8988T (cell line): ENCODE measurements at places on chromosomes 1 and 21.

DNA sequence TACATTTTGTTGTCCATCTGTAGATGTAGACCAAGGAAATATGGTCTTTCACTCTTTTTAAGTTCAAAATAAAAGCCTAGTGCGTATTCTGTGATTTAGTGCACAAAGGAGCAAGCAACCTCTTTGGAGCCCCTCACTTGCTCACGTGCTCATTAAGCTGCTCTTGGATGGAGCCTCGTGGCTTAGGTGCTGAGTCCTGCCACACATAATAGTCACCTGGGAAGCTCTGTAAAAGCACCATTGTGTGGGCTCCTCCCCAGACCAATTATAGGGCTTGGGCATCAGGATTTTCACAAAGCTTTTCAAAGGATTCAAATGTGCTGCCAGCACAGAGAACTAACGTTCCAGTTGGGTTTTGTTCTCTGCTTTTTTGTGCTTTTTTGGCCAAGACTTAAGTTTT lies 85.0 kb downstream of the PCP4 start:
- no peak for DNase-seq

DNA sequence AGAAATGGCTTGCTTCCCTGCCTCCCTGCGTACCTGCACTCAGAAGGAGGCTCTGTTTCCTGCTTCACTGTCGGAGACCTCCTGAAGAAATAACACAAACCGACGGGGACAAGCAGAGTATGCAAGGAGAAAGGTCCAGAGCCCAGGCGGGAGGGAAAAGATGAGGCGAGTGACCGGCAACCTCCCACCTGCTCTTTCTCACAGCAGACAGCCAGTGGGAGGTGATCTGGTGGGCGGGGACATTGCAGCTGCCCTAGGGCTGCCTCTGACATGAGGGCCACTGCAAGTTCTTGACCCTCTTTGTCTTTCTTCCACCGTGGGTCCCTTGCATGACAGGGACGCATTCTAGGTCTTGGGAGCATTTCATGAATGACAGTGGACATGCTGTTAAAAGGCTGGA lies 368.2 kb downstream of the CAMTA1 start:
- DNase-seq = no peak

DNA sequence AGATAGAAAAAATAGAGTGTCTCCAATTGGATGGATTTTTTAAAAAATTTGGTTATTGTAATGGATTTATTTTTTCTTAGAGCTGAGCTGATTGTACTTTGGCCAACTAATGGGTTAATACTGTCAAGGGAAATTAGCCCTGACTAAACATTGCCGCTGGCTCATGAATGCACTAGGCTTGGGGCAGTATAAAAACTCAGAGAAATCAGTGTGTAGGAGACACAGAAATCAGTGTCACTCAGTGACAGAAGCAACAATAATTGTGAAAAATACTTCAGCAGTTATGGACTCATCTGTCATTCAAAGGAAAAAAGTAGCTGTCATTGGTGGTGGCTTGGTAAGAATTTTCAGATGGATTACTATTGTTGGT lies at the start of gene KMO:
KMO (plus strand) TSS at position 217 of the 370 bp plus-strand sequence; CDS start at position 284, 67 bp downstream.
- no peak for DNase-seq

DNA sequence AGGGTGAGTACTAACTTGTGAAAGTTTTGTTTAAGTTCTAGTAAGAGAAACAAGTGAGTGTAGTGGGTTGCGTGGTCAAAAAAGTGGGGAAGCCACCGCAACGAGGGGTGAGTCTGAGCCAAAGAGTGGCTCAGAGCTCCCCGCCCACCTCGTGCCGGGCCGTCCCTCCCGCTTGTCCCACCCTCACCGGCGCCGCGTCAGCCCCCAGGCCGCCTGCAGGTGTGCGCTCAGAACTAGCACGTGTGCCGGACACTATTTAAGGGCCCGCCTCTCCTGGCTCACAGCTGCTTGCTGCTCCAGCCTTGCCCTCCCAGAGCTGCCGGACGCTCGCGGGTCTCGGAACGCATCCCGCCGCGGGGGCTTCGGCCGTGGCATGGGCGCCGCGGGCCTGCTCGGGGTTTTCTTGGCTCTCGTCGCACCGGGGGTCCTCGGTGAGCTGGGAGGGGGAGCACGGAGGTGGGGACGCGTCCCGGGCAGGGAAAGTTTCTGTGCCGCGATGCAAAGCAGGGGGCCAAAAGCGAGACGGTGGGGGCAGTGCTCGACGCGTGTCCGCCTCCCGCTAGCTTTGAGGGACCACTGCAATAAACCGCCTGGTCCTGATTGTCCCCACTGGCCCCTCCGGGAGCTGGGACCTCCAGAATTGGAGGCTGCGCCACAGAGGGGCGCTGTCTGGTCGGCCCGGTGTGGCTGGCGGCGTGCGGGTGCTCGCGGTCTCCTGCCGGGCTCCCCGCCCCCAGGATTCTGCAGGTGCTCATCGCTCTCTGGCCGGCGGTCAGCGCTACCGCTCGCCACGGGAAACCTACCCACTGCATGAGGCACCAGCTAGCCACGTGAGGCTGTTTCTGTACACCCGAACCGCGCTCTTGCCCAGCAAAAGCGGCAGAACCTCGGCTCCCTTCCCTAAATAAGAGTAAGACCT lies at the start of gene CR2:
CR2 (plus strand) TSS at position 283 of the 919 bp plus-strand sequence; CDS start at position 374, 91 bp downstream.
- DNase-seq = no peak

DNA sequence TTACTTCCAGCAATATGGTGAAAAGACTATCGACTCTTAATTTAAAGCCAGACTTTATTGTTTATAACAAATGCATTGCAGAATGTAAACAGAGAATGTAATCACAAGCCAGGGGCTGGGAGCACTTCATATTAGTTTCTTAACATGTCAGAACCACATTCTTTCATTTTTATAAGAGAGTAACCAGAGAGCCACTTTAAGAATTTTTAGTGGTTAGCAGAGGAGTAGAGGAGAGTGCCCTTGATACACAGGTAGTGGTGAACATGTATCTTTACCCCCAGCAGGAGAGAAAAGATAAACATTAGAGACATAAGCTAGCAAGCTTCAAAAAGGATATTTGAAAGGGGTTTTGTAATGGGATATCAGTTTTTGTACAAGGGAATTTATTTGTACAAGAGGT lies 11.1 kb downstream of the AMY2B start:
- no peak for DNase-seq

GRCh38 chr1:7516341-7516740 lies 254.8 kb upstream of the VAMP3 start:
- DNase-seq = no peak

GRCh38 chr1:92029241-92029922 lies 403 bp upstream of the EPHX4 start:
- DNase-seq = no peak

- DNase-seq = no peak
Observed at GRCh38 chr1:172138634-172139033, 281.9 kb upstream of the C1orf105 start.

DNA sequence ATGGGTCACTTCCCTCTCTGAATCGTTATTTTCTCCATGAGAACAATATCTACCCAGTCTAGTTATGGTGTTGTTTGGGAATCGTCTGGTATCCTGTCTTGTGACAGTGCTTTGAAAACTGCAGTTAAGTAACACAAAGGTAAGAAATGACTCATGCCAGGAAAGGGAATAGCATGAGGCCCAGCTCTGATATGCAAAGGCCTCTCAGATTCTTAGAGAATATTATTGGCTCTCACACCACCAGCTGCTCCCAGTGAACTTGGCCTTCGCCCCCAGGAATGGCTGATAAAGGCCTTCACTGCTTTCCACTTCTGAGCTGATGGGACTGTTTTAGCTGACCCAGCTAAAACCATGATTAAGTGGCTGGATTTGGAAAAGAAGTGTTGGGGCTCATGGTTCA lies 27.1 kb downstream of the NEK2 start:
- DNase-seq = no peak

DNA sequence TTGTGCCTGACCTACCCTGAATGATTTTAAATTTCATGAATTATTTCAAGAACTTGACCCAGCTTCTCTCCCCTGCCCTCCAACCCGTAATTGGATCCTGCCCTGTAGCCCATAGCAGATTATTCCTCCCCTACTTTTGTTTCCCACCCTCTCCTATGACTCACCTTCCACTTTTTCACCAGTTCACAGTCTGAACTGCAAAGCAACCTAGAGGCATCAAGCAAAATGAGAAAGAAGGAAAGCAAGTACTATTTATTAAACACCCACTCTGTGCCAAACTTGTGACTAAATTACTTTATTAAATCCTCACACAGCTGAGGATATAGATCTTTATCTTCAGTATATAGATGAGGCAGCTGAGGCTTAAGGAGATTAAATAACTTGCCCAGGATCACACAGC lies 20.7 kb upstream of the IKBKE start:
- no peak for DNase-seq

DNA sequence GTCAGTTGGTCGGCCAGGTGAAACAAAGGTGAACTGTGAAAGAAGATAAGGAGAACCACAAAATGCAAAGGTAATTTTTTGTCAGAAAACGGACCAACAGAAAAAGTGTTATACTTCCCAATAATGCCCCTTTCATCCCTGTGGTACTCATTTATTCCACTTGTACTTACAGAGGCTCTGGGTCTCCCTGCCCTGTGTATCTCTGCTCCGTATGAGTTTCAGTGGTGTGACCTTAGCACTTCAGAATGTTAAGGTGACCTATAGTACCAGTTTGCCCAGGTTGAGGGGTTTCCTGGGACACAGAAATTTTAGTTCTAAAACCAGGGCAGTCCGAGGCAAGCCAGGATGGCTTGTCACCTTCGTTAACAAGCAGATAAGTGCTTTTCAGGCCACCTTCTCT lies 254.8 kb downstream of the OLFM3 start:
- DNase-seq = no peak

DNA sequence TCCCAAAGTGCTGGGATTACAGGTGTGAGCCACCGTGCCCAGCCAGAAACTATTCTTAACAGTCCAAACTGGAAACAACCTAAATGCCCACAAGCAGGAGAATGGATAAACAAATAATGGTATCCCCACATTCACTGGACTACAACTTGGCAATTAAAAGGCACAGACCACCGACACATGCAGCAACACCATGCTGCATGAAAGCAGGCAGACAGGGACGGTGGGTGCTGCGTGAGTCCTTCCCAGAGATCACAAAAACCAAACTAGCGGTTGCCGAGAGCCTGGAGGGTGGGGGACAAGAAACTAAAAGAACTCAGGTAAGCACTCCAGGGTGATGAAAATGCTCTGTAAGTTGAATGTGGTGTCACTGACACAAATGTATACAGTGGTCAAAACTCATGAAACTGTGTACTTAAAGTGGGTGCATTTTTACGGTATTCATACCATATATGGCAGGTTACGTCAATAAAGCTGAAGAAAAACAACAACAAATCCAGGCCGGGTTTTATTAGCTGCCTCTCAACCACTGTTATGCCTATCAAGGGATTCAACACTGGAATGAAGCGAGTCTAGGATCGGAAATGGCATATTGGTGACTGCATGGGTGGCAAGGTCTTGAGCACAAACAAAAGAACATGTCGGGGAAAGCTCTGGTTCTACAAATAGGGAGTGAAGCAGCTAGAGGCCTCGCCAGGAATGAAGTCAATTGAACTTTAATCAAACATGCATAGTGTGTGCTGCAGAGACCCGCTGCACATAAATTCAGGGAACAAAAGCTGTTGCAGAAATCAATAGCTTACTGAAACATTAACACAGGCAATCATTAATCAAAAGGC lies 52.4 kb downstream of the SLC45A1 start:
- no peak for DNase-seq

DNA sequence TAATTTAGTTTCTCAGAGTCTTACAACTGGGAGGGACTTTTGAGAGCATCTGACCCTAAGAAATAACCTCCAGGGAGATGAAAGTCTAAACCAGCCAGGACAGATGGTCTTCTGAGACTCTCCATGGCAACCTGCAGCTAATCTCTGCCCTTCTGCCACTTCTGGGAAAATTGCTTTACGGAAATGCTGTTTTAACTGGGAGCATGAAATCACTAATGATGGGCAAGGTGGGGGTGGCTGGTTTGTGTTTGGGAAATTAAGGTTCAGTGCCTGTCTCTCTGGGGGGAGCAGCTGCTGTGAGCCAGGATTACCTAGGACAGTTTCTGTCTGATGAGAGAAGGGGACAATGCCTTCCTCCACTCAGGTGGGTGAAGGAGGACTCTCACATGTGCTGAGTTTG lies 33.2 kb downstream of the ROR1 start:
- no peak for DNase-seq

- no peak for DNase-seq
Observed at GRCh38 chr1:108097018-108097417, 103.1 kb downstream of the SLC25A24 start.

- no peak for DNase-seq
Observed at GRCh38 chr1:227899141-227899819, 48.5 kb downstream of the WNT9A start.

GRCh38 chr1:155064111-155064831 lies 731 bp downstream of the EFNA4 start:
- no peak for DNase-seq

- no peak for DNase-seq
Observed at GRCh38 chr1:30724175-30724574, 790 bp upstream of the MATN1 start.

- no peak for DNase-seq
Observed at GRCh38 chr1:66373157-66373591, 160.8 kb upstream of the SGIP1 start.

DNA sequence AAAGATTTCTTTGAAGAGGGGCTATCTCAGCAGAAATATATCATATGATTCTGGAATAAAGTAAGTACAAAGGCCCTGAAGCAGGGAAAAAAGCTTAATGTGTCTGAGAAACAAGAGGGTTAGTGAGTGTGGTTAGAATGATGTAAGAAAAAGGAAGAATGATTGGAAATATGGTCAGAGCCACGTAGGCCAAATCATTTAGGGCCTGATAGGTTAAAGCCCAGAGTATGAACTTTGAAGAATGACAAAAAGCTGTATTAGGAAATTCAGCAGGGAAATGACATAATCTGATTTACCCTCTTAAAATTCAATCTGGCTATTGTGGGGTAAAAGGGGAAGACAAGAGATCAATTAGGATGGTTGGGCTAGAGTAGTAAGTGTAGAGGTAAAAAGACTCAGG lies 69.0 kb upstream of the MUTYH start:
- DNase-seq = no peak

GRCh38 chr1:228018125-228018398 lies 11.3 kb downstream of the WNT3A start:
- no peak for DNase-seq

- DNase-seq = no peak
Observed at GRCh38 chr1:39959651-39960333, 4.8 kb downstream of the MFSD2A start.

GRCh38 chr1:163824006-163824405 lies 502.3 kb downstream of the NUF2 start:
- no peak for DNase-seq

GRCh38 chr1:198199105-198199504 lies 42.3 kb downstream of the NEK7 start:
- no peak for DNase-seq

- DNase-seq = no peak
Observed at GRCh38 chr21:8988696-8989095, 1532.7 kb upstream of the TPTE start.

- no peak for DNase-seq
Observed at GRCh38 chr1:244239261-244239770, 188.2 kb downstream of the ZBTB18 start.
